NCI-H2227 treated with DMSO at 0.1 percent for 48 hours (cell line): ENCODE measurements at places on chromosomes 1 and 21.
A peak's percentile ranks its signal among the peaks of the same experiment; 100 is the strongest.

DNA sequence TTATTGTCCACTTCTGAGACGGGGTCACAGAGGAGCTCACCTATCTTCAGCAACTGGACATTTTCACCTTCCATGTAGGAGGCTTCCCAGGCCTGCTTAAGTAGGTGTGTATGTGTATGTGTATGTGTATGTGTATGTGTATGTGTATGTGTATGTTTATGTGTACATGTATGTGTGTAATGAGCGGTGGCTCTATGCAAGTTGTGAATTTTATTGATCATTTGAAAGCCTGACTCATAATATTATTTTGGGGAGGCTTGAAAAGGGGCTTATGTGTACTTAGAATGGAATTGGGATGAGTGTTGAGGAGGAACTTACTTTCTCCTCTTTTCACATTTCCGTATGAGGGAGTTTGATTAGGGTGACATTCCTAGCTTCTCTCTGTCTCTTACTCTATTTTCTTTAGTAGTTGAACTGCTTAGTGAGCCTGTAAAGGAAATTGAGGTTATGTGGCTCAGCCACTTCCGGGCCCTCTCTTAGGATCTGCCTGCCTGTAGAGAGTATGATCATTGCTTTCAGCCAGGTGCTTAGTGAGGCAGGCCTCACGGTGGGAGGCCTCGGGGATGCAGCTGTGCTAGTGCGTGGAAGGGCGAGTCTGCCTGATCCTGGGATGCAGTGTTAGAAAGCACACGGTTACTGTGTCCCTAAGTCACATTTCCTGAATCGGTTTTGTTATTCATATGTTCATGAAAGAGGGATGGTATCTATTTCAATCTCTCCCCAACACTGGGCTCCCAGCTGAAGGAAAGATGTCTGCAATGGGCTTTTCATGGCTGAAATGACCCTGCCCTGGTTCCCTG is 61.0 kb downstream of the IER5 start:
- no peak for DNase-seq

- DNase-seq, result no peak
These were observed 8.1 kb upstream of the ALG14 start for GRCh38 chr1:95080879-95081278.

- DNase-seq, result no peak
These were observed 41.6 kb upstream of the SEC16B start for GRCh38 chr1:178011465-178011828.

- no peak for DNase-seq
These were observed 1.3 kb upstream of the DNAJC16 start for GRCh38 chr1:15525050-15526020.

DNA sequence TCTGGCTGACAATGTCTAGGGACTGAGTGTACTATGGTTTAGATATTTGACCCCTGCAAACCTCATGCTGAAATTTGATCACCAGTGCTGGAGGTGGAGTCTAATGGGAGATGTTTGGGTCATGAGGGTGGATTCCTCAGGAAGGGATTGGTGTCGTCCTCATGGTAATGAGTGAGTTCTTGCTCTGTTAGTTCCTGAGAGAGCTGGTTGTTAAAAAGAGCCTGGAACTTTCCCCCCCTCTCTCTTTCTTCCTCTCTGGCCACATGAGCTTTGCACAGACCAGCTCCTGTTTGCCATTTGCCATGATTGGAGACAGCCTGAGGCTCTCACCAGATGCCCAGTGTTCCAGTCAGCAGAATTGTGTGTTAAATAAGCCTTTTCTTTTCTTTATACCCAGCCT is 36.6 kb upstream of the CNIH3 start:
- DNase-seq, result no peak

DNA sequence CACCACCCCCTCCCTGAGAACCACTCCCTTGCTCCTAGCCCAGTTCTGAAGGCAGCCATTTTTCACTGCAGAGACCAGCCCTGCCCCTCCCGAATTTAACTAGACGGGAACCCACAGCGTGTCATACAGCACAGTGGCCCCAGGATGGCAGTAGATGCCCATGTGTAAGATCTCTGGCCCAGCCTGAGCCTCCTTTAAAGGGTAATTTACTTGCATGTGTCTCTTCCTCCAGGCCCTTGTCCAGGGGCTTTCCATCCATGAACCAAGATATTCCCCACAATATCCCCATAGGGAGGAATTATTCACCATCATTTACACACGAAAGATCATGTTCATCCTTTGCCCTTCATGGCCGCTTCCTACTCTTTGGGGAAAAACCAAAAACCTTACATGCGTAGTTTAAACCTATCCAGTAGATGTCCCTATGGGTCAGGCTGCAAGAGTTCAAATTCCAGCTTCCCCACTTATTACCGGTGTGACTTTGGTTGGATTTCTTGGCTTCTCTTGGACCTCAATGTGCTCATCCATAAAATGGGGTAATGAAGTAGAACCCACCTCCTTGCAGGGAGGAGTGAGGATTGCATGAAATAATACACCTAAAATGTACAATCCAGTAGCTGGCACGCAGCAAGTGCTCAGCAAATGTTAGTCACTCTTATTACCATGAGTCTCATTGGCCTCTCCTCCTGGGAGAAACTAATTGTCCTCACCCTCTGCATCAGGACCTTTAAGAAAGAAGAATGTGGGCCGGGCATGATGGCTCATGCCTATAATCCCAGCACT is 4.0 kb upstream of the LACTBL1 start:
- DNase-seq, result peak; percentile 87

DNA sequence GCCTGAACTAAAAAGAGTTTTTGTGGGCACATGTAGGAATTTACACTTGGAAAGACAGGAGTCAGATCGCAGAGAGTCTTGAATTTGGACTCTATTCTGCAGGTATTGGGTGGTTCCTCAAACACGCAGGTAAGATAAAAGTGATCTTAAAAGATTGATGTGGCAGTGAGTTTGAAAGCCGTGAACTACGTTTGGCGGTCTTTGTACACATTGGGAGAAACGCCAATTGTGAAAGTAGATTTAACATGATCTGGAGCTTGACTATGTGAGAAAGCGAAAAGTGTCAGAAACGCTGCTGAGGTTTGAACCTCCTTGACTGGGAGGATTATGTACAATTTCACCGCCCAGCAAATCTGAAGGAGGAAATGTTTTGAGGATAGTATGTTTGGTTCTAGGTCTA is 1.5 kb upstream of the PPP2R5A start:
- DNase-seq, result no peak

- no peak for DNase-seq
These were observed 111.8 kb upstream of the PRMT6 start for GRCh38 chr1:106944721-106945120.

DNA sequence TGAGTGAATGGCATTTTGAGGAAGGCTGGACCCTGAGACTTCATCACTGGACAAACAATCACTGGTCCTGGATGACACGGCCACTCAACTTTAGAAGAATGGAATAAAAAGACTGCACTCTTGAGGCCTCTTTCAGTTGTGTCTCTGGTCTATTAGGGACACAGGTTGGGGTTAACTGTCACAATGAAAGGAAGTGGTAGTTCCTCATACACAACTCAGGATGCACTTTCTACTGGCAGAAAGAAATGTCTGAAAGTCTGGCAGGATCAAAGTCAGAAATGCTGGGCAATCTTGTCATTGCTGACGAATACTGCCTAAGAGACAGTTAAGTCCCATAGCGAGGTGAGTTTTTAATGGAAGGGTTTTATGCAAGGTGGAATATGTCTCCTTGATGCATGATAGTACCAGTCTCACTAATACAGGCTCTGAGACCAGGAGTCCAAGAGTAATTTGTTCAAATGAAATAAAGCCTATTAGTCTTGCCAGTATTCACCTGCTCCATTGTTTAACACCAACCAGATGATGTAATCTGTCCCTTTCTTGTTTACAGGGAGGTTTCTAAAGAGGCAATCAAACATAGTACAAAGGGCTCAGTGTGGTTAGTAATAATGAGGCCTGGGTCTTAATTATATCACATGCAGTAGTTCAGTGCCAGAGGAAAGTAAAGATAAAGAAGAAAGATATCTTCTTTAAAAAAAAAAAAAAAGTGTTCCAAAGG is 11.2 kb upstream of the RRP15 start:
- no peak for DNase-seq

DNA sequence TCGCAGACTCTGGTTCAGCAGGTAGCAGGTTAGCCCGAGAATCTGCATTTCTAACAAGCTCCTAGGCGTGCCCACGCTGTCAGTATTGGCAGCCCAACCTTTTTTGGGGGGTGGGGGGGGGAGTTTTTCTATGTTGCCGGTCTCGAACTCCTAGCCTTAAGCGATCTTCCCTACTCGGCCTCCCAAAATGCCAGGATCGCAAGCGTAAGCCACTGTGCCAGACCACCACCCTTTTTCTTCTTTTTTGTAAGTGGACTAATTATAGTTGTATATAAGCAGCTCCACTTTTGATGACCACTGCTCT is 480 bp upstream of the MIS18A start:
- DNase-seq, result peak; percentile 50

- DNase-seq, result no peak
These were observed 65.4 kb upstream of the SMYD2 start for GRCh38 chr1:214215583-214215982.

GRCh38 chr1:227947386-227947675 is 401 bp downstream of the WNT9A start:
- no peak for DNase-seq

GRCh38 chr1:13543451-13544220 is 29.8 kb upstream of the LRRC38 start:
- DNase-seq, result peak; percentile 19

- DNase-seq, result no peak
These were observed 119.0 kb upstream of the NFIA start for GRCh38 chr1:60963167-60963940.

DNA sequence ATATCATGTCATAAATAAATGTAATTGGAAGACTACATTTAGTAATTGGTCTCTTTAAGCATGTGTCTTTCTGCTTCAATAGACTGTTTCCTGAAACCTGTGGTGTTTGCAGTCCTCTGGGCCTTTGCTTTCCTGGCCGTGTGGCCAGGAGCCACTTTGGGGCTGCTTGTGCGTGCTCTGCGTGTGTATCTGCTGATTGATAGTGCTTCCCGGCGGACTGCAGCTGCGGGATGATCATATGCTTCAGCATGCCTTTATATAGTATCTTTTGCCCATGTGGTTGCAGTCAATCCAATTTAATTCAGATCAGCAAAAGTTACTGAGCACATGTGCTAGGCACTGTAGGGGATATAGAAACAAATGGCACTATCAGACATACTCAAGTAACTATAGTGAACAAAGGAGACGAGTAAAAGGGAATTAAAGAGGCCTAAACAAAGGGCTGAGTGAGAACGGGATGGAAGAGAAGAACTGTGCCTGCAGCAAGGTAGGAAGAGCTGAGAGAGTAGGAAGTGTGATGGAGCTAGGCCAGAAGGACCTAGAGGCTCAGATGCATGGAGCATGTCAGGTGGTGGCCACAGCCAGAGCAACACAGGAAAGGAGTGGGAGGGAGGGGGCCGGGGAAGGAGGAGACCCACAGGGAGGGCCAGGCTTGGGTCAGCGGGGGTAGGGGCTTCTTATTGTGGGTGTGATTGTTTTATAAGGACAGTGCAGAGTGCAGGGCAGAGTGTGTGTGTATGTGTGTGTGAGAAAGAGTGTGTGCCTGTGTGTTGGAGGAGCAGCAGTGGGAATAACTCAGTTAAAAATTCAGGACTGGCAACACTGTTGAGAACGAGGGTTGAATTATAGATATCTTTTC is 27.2 kb upstream of the TTF2 start:
- no peak for DNase-seq

- DNase-seq, result peak; percentile 42
These were observed 9.9 kb downstream of the TOR1AIP2 start for GRCh38 chr1:179867493-179868330.

DNA sequence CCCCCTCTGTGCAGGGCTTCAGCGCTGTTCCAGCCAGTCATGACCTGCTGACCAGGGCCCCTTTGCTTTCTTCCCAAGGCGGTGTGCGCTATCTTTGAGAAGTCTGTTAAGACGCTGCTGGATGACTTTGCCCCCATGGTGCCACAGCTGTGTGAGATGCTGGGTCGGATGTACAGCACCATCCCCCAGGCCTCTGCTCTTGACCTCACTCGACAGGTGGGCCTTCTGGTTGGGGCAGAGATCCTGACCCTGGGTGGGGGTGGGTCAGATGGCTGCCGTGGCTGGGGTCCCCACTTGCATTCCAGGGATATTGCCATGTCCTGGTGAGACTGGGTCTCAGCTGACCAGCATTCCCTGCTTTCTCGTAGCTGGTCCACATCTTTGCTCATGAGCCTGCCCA is 9.0 kb upstream of the DPH2 start:
- no peak for DNase-seq

GRCh38 chr1:56137090-56137489 is 442.3 kb downstream of the PLPP3 start:
- DNase-seq, result no peak

DNA sequence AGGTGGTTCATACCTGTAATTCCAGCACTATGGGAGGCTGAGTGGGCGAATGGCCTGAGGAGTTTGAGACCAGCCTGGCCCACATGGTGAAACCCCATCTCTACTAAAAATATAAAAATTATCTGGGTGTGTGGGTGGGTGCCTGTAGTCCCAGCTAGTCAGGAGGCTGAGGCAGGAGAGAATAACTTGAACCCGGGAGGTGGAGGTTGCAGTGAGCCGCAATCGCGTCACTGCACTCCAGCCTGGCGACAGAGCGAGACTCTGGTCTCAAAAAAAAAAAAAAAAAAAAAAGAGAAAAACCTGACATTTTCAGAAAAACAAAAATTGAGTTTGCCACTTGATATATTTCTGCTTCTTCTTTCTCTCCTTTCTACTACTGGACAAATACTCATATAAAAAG is 24.3 kb downstream of the CA6 start:
- no peak for DNase-seq

DNA sequence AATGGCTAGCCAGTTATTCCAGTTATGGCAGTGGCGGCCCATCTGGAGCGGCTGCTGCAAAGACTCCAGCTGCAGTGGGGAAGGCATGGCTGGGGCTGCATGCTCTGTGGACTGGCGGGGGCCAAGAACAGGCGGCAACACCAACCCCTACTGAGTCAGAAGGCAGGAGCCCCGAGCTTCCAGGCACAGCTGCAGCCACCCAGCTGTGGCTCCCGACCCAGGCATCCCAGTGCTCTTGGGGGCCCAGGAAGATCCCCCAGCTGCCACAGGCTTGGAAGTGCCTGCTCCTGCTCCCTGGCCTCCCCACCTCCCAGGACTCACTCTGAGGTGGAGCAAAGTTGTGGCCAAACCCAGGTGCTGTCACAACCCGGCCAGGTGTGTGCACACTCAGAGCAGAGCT is 317.0 kb upstream of the RRP15 start:
- no peak for DNase-seq

GRCh38 chr1:247552231-247552630 is 3.3 kb downstream of the GCSAML start:
- no peak for DNase-seq

- no peak for DNase-seq
These were observed 16.7 kb upstream of the KCNJ6 start for GRCh38 chr21:37932936-37933335.
